ENCODE measurements at places on chromosomes 11 and 22. TPM values are rescaled to one million over a fixed set of nuclear protein-coding genes. Genes with fewer than 3 reads are reported as not detected.
A peak's percentile ranks its signal among the peaks of the same experiment; 100 is the strongest.

The POLR2F gene
- 141 TPM for total RNA-seq

The CREB3L1 gene
- 3.3 TPM for total RNA-seq

GRCh38 chr22:39628563-39629080 is 58.1 kb downstream of the CACNA1I start:
- no peaks in the 10 kb centered on the region for H3K36me3 ChIP-seq
- 0 out of 2 replicates have a peak, but pooled peaks cover 5% of the 10 kb centered on the region for H3K4me1 ChIP-seq
- H3K4me3 ChIP-seq, result no peak overlapping the region
- no peaks in the 10 kb centered on the region for H3K27me3 ChIP-seq
- DNase-seq, result no peak
- H3K27ac ChIP-seq, result no peak overlapping the region

GRCh38 chr11:58524232-58525036 is 16.5 kb upstream of the OR5B21 start:
- DNase-seq, result peak; percentile 80
- H3K36me3 ChIP-seq, result no peaks in the 10 kb centered on the region
- H3K4me1 ChIP-seq, result no peaks in the 10 kb centered on the region
- H3K27ac ChIP-seq, result no peak overlapping the region

- H3K27me3 ChIP-seq, result no peaks in the 10 kb centered on the region
- H3K27ac ChIP-seq, result no peak overlapping the region
- DNase-seq, result no peak
- no peaks in the 10 kb centered on the region for H3K4me1 ChIP-seq
- H3K4me3 ChIP-seq, result no peak overlapping the region
- no peaks in the 10 kb centered on the region for H3K36me3 ChIP-seq
Measured at GRCh38 chr11:12224537-12224893, 114.1 kb downstream of the MICAL2 start.

GRCh38 chr22:23107487-23108248 is 34.1 kb downstream of the RSPH14 start:
- H3K36me3 ChIP-seq, result no peaks in the 10 kb centered on the region
- no peak overlapping the region for H3K27ac ChIP-seq
- no peaks in the 10 kb centered on the region for H3K4me1 ChIP-seq
- DNase-seq, result no peak
- no peak overlapping the region for H3K4me3 ChIP-seq
- H3K27me3 ChIP-seq, result no peaks in the 10 kb centered on the region

Data from H9 (cell line).